Right forelimb (tissue), 1 donor: ENCODE measurements at places on chromosomes 12 and 14.

DNA sequence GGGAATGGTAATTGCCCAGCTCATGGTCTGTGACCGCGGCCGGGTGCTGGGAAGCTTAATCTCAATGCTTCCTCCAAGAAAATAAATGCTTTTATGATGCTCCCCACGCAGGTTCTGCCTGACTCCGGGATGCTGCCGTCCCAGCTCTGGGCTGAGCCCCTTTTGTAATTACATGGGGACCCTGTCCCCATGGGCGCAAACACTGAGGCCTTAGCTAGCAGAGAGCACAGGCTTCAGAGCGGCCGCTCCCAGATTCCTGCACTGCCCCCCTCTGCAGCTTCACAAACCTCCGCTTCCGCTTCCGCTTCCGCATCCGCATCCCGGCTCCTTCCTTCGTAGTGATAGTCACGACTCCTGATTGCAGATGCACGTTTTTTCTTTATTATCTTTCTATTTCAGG lies 129.5 kb downstream of the KIF26A start:
- DNase-seq: peak; percentile 45

DNA sequence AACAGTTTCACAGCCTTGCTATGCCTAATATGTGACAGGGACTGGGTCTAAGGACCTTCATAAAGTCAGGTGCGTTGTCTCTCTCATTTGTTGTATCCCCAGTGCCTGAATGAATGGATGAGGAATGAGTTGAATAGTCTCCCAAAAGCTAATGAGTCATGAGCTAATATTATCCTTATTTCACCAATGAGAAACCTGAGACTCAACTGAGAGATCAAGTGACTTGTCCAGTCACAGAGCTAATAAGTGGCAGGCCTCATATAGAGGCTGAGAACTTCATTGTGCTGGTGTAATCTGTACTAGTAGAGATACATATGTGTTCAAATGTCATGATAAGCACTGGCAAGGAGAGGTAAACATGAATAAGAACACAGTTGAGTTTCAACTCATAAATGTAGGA lies 612.4 kb downstream of the NRXN3 start:
- no peak for DNase-seq

GRCh38 chr12:75856235-75856634 lies 175.3 kb downstream of the PHLDA1 start:
- no peak for DNase-seq

DNA sequence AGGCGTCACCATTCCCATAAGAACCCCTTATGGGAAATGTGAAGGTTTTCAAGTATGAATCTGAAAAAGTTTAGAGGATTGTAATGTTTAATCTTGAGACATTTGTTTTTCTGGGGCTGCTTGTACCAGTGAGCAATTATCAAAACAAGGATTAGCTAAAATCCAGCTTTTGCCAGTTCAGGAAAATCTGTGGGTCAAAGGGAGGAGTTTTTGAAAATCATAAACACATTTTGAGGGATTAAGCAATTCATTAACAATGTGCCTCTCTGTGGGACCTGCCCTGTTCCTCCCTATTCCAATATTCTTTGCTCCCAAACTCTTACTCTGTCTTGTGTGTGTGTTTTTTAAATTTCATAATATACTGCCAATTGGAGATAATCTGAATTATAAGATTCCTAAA lies 11.7 kb upstream of the DAAM1 start:
- DNase-seq: no peak

- DNase-seq: peak; percentile 67
These were observed 19.9 kb downstream of the HRK start for GRCh38 chr12:116861320-116861719.

GRCh38 chr12:89622115-89622514 lies 86.5 kb downstream of the ATP2B1 start:
- no peak for DNase-seq

- no peak for DNase-seq
These were observed 1552.1 kb downstream of the AACS start for GRCh38 chr12:126617312-126617711.

DNA sequence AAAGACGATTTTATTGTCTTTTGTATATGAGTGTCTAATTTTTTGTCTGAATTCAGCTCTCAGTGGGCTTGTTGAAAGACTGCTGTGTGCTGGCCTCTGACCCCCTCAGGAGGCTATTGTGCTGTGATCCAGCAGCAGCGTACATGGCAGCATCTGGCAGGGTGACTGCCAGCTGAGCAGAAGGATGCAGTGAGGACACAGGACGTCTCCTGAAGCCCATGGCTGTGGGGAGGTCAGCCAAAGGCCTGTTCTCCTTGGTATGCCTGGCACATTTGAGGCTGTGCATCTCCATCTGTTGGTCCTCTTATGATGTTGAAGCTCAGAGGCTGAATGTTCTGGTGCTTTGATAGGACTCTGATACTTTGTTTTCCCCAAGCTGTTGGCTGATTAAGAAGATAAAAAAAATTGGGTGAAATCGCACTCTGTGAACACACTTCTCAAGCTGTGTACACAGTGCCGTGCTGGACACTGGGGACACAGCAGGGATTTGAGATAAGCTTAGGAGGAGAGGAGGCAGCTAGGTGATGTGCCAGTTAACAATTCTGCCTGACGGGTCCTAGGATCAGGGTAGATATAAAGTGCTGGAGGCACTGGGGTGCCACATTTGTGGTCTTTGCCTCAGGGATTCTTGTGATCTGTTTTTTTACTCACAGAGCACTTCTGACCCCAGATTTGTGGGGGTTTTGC lies 37.5 kb downstream of the EID3 start:
- DNase-seq: no peak

DNA sequence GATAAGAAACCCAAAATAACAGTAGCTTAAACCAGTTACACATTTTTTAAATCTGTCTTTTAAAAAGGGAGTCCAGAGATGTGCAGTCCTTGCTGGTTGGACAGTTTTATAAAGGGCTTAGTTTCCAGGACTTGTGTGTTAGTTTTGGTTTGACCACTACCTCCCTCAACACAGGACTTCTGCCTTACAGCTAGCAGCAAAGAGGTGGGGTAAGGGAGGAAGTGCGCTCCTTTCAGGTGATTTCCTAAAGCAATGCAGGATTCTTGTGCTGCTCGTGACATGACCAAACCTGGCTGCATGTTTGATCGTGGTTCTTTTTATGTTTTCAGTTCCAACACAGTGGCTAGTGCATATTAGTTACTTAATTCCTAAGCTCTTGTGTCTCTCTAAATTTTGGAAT lies 266.2 kb downstream of the TMTC2 start:
- no peak for DNase-seq

DNA sequence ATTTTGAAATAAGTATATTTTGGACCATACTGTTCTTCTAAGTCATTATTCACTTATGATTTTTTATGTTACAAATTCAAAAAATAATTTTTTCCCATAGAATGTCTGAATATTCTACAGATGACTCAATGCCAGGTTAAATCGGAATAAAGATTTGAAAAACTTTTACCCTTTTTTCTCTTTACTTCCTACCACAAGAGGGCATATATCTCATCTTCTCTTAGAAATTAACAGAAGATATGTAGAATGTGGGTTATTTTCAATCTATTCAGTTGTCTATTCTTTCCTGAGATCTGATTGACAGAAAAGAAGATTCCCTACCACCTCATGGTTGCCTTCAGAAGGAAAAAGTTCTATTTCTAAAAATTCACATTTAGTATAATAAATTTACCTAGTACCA lies 53.0 kb upstream of the KITLG start:
- no peak for DNase-seq

DNA sequence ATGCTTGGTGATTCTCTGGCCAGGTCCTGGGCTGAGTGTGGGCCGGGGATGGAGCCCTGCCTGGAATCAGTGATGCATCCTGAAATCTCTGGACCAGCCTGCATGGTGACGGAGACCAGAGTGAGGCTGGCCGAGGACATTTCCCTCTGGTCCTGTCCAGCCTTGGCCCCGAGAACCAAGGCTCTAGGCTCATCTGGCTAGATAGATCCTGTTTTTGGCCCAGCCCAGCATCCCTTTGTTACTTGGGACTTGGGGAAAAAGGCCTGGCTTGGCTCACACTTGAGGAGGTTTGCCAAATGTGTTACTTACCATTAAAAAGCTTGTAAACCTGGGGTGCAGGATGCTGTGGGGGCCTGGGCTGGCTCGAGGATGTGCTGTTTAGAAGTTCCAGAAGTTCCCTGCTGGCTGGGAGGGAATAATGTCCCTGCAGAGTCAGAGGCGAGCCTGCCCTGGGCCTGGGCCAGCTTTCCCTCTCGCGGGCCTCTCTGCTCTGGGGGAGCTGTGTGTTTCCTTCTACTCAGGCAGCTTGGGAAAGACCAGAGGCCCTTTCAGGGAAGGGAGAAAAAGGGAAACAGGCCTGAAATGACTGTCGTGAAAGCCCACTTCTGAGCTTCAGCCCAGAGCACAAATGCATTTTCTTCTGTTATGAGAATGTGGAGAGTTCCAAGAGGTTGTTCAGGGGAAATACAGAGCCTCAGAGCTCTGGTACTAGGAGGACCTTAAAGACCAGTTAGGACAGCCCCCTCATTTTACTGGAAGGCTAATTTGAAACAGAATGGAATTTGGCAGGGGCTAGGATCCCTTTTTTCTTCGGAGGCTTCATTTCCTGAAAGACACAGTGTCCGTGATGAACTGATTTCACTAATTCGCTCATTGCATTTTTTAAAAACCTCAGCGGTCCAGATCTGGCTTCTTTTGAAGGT lies 47.2 kb upstream of the CTDSP2 start:
- DNase-seq: peak; percentile 100

GRCh38 chr12:24838531-24838950 lies 110.4 kb downstream of the BCAT1 start:
- DNase-seq: no peak

- DNase-seq: no peak
These were observed 69.9 kb upstream of the FOXN3 start for GRCh38 chr14:89486961-89487360.

DNA sequence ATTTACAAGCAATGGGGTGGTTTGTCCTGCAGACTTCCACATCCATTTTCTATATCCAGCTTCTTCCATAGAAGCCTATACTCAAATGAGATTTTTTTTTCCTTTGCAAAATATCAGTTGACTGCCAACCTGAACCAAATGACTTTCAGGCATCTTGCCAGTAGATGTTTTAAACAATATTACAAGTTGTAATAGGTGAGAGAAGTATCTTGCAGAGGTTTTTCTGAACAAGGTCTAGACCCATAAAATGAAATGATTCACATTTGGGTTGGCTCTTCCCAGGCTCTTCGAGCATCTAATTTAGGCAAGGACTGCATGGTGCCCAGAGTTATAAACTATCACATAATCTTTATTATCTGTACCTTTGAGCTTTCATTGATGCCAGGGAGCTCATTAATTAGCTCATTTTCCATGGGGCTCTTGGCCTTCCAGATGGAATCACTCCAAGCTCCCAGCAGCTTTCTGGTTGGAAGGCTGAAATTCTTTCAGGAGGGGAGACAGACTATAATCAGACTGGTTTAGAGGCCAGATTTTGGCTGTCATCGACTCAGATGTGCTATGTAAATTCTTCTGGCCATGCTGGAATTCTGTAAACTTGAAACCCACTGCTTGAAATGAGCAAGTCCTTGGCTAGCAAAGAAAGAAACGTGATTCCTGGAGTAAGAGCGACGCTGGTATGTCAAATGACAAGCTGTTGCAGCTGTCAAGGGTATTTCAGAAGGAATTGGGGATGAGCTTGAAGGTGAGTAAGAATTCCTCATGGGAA lies 32.2 kb upstream of the DICER1 start:
- DNase-seq: no peak

- DNase-seq: no peak
These were observed 124.1 kb upstream of the E2F7 start for GRCh38 chr12:77189458-77189857.

- peak; percentile 69 for DNase-seq
These were observed 18.5 kb upstream of the EML1 start for GRCh38 chr14:99774556-99775307.

DNA sequence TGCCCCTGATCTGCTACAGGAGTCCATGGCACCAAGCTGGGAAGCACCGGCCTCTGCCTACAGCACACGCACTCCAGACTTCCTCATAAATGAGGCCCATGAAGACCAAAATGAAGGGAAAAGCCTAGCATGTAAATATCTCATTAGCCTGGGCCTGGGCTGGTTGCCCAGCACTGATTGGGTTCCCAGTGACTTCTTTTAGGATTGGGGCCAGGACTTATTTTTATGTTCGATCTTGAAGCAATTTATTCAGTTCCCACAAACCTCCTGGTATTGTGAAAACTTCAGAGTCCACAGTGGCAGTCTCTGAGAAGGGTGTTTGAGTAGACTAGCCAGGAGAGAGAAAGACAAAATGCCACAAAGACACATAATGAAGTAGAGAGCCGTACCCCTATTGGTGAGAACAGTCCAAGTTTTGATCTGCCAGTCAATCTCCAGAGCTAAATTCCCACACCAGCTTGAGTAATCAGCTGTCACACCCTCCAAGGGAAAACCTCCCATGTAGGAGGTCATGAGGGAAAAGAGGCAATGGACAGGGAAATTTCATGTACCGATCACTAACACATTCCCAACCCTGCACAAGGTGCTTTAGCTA lies 78.2 kb downstream of the PHLDA1 start:
- DNase-seq: no peak

- DNase-seq: peak; percentile 92
These were observed at the start of gene CHST11 for GRCh38 chr12:104456417-104456949. Gene CHST11, plus strand, starts transcription at chr12:104456948.

- no peak for DNase-seq
These were observed 17.4 kb downstream of the LETMD1 start for GRCh38 chr12:51065530-51065929.

DNA sequence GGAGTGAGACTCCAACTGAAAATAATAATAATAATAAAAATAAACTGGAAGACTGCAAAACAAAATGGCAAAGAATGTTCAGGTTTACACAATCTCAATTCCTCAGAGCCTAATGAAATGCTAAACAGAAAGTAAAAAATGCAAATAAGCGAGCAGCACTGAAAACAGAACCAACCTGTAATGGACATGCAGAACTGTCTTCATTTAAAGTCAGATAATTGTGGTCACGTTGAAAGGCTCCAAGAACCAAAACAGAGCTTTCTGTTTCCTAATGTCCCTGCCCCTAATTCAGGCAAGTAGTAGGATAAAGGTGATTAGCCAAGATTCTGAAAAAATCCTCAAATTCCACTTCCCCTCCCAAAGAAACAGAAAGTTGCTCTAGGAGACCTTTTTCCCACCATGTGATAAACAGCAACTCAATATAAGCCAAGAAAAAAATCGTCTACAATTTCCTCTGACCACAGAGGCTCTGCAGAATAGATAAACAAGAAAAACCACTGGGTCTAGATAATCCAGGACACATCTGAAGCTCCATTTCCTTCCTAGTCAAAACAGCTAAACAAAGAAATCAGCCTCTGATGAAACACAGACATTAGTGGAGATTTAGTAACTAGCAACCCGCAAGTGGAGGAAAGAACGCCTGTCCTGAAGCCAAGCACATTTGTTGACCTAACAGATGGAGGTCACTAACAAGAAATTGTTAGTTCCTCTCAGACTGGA lies 3.0 kb downstream of the MIS18BP1 start:
- no peak for DNase-seq

GRCh38 chr14:21382095-21382494 lies 1.7 kb downstream of the SUPT16H start:
- DNase-seq: no peak

GRCh38 chr12:104218935-104219334 lies 3.4 kb downstream of the TXNRD1 start:
- DNase-seq: no peak

GRCh38 chr12:4244868-4245267 lies 28.7 kb upstream of the CCND2 start:
- DNase-seq: no peak
